GM12878 (cell line): ENCODE measurements at places on chromosomes 13 and 19. TPM values are rescaled to one million over a fixed set of nuclear protein-coding genes. Genes with fewer than 3 reads are reported as not detected.
A peak's percentile ranks its signal among the peaks of the same experiment; 100 is the strongest.

- peak; percentile 35 for DNase-seq
Measured at GRCh38 chr19:6048793-6049405, 61.4 kb downstream of the RFX2 start.

- no peak for DNase-seq
Measured at GRCh38 chr13:38879278-38879677, 111.4 kb downstream of the STOML3 start.

- DNase-seq, result no peak
Measured at GRCh38 chr19:58196901-58197616, 14.2 kb downstream of the ZNF274 start.

GRCh38 chr19:18668252-18668631 is 15.2 kb upstream of the CRTC1 start:
- DNase-seq, result no peak

GRCh38 chr19:43555185-43555770 is 20.0 kb downstream of the XRCC1 start:
- no peak for DNase-seq

GRCh38 chr19:10044390-10044789 is 31.1 kb downstream of the RDH8 start:
- DNase-seq, result no peak

GRCh38 chr13:51235756-51236490 is 13.7 kb downstream of the FAM124A start:
- no peak for DNase-seq

GRCh38 chr19:13622766-13623715 is 116.8 kb upstream of the CACNA1A start:
- DNase-seq, result no peak

GRCh38 chr13:44557986-44558385 is 18.1 kb downstream of the TSC22D1 start:
- DNase-seq, result no peak

GRCh38 chr13:75752826-75753225 is 116.7 kb downstream of the LMO7 start:
- no peak for DNase-seq

DNA sequence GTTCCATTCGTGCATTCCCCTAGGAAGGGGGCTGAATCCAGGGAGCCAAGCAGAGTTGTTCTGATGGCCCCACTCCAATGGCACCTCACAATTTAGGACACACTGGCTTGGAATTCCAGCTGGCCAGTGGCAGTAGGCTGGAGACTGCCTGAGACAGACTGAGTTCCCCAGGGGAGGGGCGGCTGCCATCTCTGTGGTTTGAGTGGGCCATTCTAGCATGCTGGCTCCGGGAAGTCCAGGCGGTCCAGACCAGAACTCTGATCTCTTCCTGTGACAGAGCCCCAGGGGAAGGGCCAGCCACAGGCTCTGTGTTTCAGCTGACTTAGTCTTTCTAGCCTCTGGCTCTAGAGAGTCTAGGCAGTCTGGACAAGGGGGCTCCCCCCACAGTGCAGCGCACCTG is 29.5 kb upstream of the SLC7A1 start:
- DNase-seq, result no peak

The VSTM1 gene
- total RNA-seq, result not detected in 2 replicates

The DUS3L gene
- total RNA-seq, result 36.9 and 47.6 TPM in 2 replicates

The GNA15 gene
- 16.2 and 16.9 TPM in 2 replicates for total RNA-seq

The TLE6 gene
- total RNA-seq, result 6.0 and 6.4 TPM in 2 replicates

The PABPC3 gene
- total RNA-seq, result 0.28 and 0.35 TPM in 2 replicates

The ZNF468 gene
- total RNA-seq, result 6.9 and 9.9 TPM in 2 replicates

The MYO1F gene
- 42.6 and 49.4 TPM in 2 replicates for total RNA-seq
